ENCODE measurements at places on chromosomes 1 and 21.

DNA sequence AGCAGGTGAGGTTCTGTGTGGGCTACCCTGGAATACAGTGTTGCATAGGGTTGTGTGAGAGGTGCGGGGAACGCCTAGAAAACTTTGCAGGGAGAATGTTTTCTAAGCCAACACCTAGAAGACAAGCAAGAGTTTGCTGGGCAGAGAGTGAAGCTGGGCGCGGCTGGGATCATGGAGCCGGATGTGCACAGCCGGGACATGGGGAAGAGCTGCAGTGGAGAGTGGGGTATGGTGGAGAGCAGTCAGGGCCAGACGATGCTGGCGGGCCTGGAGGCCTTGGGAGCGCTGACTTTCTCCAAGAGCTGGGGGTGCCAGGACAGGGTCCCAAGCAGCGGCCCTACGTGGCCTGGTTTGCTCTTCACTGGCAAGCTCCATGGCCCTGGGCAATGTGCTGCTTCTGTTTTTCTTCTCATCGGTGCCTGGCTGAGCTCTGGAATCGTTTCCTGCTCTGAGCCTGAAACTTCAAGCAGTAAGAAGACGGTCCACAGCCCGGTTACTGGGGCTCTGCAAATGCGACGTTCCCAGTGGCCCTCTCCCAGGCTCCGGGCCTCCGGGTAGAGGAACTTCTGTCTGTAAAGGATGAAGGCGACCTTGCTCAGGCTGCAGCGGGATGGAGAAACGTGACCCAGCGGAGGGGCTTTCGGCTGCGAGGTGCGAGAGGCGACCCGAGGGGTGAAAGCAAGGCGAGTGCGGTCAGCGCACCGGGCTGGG lies 51.9 kb upstream of the CD34 start:
- DNase-seq: no peak

- DNase-seq: no peak
These were observed 138.5 kb downstream of the CLIC6 start for GRCh38 chr21:34807146-34807880.

DNA sequence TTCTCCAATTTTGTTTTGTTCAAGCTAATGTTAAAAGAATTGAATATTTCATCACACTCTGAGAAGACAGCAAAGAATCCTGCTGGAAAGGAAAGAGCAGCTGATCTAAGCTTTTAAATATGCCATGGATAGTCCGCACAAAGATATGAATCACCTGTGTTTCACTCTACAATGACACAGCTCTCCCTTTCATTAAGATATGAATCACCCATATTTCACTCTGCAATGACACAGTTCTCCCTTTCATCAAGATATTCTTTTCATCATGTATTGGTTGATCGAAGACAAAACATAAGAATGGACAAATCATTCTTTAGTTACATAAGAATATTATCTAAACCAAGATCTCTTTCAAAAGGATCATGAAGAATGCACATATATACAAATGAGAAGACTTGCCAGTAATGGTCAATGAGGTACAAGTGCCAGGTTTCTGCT lies 367.3 kb downstream of the SMYD3 start:
- DNase-seq: no peak

GRCh38 chr1:35797380-35797779 lies 10.4 kb upstream of the AGO4 start:
- no peak for DNase-seq

GRCh38 chr21:42587036-42587435 lies 66.4 kb upstream of the PDE9A start:
- DNase-seq: no peak

GRCh38 chr1:25825605-25826004 lies 5.9 kb downstream of the MTFR1L start:
- DNase-seq: no peak

DNA sequence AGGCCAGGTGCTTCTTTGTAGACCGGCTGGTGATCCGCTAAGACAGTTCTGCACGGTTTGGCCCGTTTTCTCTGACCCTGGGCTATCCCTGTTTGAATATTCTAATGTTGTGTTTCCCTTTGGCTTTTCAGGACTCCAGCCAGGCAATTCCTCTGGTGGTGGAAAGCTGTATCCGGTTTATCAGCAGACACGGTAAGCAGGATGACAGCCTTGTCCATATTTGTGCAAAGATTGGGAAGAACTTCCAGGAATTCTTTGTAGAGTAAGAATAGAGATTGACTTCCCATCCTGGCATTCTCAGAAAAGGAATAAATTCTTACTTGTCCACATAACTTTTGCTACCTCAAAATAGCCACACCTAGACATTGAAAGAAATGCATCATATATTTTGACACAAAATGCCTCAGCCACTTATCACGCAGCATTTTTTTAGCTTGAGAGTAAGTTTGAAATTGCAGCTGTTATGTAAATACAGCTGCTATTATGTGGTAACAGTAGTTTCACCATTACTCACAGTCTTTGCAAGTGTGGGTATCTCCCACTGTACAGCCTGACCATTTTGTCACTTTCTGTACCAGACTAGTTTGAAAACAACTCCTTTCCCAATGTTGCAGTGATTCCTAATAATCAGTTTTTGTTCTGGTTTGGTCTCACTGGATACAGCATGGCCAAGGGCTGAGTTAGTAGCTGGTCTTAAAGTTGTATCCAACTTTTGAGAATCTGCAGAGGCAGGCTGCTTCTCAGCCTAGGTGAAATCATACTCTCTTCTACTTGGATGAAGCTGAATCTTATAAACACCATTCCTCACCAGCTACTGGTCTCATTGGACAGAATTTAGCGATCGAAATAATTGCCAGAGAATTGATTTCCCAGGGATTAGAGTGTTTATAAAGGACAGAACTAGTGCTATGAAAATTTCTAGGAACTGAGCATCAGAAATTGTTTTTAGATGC lies 40.0 kb upstream of the IKBKE start:
- DNase-seq: no peak

GRCh38 chr1:48582408-48582807 lies 110.4 kb upstream of the SPATA6 start:
- DNase-seq: no peak

- DNase-seq: peak; percentile 40
These were observed 26.9 kb upstream of the ESRRG start for GRCh38 chr1:216750031-216750627.

Data from renal cortex interstitium (tissue), 15 donors.